ENCODE measurements at places on chromosomes 7 and 10.

DNA sequence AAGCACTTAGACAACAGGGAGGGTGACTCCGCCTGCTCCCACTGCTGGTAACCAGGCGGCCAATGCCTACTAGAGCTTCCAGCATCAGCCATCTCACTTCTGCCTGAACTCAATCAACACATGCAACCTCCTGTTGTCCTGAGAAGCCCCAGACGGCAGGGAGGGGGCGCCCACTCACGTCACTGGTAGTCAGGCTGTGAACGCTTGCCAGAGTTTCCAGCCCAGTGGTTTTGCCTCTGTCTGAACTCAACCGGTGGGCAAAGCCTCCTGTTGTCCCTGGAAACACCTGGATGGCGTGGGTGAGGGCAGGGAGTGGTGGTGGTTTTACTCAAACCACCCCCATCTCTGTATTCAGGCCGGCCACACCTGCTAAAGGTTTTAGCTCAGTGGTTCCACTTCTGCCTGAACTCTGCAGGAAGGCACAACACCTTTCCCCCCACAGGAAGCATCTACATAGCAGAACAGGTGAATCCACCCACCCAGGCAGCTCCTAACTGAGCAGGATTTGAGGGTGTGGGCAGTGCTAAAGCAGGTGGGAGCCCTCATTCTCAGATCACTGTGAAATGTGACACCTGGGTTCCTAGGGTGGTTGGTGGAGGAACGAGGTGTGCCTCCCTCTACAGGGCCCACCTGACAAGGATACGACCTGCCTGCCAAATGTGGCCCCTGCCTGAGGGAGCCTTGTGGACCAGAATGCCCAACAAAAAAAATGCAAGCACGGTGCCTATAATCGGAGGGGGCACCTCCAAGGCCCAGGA is 563.0 kb upstream of the SEMA3D start:
- DNase-seq, result no peak

GRCh38 chr7:151387161-151388006 is 22.5 kb downstream of the WDR86 start:
- DNase-seq, result no peak

GRCh38 chr10:113917636-113918035 is 63.2 kb downstream of the NHLRC2 start:
- no peak for DNase-seq

GRCh38 chr7:51601461-51601860 is 284.9 kb upstream of the COBL start:
- no peak for DNase-seq

DNA sequence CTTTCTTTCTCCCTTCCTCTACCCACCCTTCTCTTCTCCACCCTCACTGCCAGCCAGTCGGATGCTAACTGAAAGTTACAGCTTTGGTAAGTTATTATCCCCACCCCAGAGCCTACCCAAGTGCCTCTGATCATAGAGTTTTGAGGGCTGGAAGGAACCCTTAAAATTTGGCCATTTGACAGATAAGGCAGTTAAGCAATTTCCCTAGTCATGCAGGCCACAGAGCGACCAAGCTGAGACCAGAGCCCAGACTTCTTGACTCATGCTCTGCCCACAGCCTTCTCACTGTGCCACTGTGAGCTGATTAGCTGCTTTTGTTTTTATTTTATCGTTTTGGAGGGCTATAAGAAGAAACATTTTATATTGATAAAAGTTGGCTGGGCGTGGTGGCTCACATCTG is 17.2 kb downstream of the SAP25 start:
- DNase-seq, result no peak

- no peak for DNase-seq
Observed at GRCh38 chr10:71582019-71582418, 137.6 kb downstream of the C10orf105 start.

DNA sequence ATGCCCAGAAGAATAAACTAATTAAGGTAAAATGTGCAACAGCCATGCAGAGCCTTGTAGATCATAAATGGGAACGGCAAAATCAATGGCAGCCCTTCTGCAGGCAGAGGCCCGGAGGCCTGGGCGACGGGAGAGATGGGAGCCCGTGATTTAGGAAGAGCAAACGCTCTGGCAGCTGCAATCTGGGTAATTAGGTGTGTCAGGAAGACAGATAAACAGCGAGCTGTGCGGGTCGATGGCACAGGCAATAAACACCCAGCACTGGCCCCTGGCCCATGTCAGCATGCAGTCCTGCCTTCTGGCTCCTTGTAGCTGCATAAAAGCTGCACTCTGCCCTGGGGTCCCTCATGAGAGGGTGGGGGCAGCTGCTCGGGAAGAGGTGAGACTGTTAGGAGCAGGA is 78.0 kb downstream of the GOLGA7B start:
- no peak for DNase-seq

GRCh38 chr10:28996947-28997551 is 291.8 kb upstream of the LYZL1 start:
- no peak for DNase-seq

- DNase-seq, result no peak
Observed at GRCh38 chr7:151009327-151010036, 14.8 kb downstream of the ATG9B start.

DNA sequence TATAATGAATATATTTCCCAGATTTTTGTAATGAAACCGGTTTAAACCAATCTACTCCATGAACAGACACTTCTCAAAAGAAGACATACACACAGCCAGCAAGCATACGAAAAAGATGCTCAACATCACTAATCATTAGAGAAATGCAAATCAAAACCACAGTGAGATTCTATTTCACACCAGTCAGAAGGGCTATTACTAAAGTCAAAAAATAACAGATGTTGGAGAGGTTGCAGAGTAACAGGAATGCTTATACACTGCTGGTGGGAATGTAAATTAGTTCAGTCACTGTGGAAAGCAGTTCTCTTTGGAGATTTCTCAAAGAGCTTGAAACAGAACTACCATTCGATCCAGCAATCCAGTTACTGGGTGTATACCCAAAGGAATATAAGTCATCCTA is 240.7 kb downstream of the TSPAN12 start:
- DNase-seq, result no peak

DNA sequence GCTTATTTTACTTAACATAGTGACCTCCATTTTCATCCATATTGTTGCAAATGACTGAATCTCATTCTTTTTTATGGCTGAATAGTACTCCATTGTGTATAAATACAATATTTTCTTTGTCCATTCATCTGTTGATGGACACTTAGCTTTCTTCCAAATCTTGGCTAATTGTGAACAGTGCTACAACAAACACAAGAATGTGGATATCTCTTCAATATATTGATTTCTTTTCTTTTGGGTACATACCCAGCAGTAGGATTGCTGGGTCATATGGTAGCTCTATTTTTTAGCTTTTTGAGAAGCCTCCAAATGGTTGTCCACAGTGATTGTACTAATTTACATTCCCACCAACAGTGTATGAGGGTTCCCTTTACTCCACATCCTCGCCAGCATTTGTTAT is 58.0 kb downstream of the CREB5 start:
- no peak for DNase-seq

- DNase-seq, result no peak
Observed at GRCh38 chr7:74093671-74094223, 10.1 kb downstream of the LIMK1 start.

DNA sequence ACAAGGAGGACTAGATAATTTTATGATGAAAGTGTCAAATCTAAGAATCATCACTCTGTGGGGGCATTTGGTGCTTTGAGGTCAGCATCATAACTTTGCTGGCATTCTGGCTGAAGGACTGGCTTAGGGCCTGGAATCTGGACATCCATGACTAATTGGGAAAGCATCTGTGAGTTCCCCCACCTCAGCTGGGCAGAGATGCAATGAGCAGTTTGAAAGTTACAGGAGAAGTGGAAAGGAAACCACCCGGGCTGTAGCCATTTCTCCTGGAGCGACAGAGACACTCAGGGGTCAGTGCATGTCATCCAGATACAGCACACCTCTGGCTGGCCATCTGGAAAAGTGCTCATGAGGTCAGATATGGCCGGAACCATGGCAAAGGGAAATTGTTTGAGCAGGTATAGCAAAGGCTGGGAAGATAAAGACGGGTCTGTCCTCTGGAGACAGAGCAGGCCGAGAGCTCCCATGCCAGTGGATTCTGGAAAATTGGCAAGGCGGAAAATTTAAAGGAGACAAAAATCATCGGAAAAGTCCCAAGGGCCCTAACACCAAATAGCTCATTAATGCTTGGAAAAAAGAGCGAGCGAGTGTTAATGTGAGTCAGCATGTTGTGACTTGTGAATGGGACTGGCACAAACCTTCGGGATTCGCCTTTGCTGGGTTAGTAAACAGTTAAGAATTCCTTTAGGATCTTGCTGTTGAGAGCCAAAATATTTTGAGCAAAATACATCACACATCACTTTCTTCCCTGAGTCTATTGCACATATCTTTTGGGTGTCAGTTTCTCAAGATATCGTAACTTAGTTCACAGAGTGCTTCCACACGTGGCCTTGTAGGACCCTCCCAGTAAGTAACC is 188.4 kb upstream of the AGK start:
- DNase-seq, result no peak

GRCh38 chr10:77711683-77712049 is 74.1 kb upstream of the KCNMA1 start:
- no peak for DNase-seq

DNA sequence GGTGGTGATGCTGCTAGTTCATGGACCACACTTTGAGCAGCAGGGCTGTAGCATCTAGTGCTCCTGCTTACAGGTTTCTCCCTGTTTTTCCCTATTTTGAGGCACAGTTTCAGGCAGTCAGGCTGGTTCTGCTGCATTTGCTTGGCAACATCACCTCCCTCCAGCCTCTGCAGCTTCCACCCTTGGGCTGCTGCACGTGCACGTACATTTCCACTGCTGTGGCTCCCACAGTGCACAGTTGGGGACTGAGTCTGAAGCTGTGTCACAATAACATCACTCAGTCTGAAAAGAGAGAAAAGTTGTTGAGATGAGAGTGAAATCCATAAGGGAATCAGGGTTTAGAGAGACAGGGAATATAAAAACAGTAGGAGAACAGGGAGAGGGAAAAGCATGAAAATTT is 230.7 kb upstream of the FZD1 start:
- DNase-seq, result no peak

- no peak for DNase-seq
Observed at GRCh38 chr7:44315301-44315903, 10.0 kb downstream of the CAMK2B start.

GRCh38 chr7:10192074-10192473 is 781.6 kb upstream of the PHF14 start:
- no peak for DNase-seq

Data from activated CD8-positive, alpha-beta memory T cell treated with anti-CD3 and anti-CD28 coated beads, Interleukin-2, amount 50 U/mL, for 48 hours (primary cell).